ENCODE measurements at places on chromosomes 6 and 20.
A peak's percentile ranks its signal among the peaks of the same experiment; 100 is the strongest.

GRCh38 chr20:56420028-56420427 lies 8.0 kb downstream of the CASS4 start:
- no peak for DNase-seq

- DNase-seq = no peak
Observed at GRCh38 chr6:131136021-131136786, 937 bp downstream of the AKAP7 start.

DNA sequence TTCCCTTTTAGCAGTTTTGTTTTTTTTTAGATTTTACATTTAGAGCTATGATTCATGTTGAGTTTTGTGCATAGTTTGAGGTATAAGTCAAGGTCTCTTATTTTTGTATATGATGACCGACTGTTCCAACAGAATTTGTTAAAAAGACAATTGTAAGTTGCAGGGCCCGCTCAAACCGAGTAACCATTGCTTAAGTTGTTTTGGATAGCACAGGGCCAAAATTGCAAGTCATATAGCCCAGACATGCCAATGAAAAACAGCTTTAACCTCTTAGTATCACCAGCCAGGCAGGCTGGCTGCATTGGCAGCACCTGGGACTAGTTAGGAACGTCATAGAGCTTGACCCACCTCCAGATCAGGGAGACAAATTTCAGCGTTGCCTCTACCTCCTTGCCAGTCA lies 47.3 kb downstream of the PFDN4 start:
- DNase-seq = no peak

- DNase-seq = no peak
Observed at GRCh38 chr6:1619098-1619672, 9.5 kb downstream of the FOXC1 start.

- DNase-seq = no peak
Observed at GRCh38 chr6:22019857-22020256, 277.0 kb downstream of the PRL start.

- DNase-seq = no peak
Observed at GRCh38 chr6:106257195-106257594, 68.4 kb downstream of the ATG5 start.

DNA sequence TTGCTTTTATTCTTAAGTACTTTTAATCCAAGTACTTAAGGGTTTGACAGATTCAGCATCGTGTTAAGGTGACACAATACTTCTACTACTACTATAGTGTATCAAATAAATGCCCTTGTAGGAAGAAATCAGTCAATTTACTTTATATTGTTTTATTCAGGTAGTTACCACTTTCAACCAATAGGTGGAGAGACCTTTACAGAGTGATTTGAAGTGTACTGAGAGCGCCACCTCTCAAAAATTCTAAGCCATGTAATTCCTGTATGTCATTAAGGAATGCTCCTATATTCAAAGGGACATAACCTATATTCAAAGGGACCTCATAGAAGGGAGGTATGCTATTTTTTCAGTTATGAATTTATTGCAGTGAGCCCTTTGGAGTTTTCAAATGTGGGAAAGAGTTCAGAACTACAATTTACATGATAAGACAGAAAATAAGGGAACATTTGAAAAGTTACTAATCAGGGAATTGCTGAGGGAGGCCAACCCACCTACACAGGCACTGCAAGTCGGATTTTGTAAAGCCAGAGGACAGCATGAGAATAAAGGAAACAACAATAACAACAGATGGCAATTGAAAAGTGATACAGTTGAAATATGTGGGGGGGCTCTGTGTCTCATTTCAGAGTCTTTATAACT lies 955.6 kb downstream of the TBC1D32 start:
- peak; percentile 52 for DNase-seq

DNA sequence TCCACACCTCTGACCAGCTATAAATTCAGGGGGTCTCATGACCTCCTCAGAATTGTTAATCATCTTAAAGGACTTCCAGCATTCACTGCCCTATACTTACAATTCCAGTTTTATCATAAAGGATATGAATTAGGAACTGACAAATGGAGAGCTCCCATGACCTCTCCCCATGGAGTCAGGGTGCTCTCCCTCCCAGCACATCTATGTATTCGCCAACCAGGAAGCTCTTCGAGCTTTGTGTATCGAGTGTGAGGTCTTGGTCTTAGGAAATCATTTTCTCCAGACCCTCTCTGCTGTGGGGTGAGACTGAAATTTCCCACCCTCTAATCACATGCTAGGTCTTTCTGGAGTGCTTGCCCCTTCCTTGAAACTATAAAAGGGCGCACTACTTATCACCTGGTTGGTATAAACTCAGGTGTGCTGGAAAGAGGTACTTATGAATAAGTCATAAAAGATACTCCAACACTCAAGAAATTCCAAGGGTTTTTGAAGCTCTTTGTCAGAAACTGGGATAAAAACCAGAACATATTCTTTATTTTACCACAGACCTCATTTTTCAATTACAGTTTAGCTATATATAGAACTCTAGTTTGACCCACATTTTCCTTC lies 238.4 kb upstream of the OPRM1 start:
- DNase-seq = no peak

DNA sequence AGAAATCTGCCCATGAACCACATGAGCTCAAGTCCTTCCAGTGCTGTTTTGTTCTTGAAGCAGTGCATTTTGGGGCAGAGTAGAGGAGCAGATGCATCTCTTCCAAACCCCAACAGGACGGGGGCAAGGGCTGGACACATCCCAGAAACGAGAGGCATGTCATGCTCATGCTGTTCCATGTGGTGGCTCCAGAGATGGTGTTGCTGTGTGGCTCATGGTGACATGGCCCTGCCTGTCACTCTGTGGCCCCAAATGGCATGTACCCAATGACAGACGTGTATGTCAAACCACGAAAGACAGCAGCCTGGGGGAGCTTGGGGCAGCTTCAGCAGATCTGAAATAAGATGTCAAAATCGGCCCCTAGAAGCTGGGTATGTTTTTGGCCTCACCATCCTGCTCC lies 46.3 kb downstream of the NRN1 start:
- no peak for DNase-seq

DNA sequence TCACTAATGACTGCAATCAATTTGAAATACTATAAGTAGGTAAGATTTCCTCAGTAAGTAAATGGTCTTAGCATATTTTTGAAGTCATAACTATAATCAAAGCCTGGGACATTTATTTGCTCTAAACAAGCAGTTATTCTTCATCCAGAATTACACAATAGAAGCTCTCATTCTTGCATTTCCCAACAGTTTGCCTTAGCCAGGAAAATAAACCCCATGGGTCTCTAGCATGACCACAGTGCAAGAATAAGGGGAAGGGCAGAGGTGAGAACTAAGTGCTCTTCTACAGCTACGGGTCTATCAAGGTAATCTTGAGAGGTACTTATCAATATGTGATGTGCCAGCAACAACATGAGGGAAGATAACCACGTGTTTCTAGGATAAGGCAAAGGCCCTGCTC lies 14.1 kb upstream of the HLA-C start:
- DNase-seq = no peak

DNA sequence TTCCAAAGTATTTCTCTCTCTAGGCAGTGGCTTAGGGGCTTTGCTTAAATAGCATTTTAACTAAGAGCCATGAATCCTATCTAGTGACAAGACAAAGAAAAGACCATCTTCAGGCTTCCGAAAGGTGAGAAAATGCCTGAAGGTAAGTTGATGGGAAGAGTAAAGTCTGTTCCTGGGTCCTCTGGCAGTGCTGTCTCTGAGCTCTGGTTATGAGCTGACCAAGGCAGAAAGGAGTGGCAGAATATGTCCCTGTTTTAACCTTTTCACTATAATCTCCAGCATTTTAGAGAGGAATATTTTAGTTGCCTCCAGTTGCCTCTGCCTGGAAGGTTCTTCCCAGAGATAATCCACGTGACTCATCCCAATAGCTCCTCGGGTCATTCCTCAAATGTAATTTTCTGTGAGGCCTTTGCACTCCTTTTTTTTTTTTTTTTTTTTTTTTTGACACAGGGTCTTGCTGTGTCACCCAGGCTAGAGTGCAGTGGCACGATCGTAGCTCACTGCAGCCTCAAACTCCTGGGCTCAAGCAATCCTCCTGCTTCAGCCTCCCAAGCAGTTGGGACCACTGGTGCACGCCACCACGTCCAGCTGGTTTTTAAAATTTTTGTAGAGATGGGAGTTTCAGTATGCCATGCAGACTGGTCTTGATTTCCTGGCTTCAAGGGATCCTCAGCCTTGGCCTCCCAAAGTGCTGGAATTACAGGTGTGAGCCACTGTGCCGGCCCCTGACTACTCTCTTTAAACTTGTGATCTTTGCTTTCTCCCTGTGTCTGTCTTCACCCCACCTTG lies 3.7 kb upstream of the ARMH2 start:
- no peak for DNase-seq

- DNase-seq = no peak
Observed at GRCh38 chr20:61531553-61532345, 279.7 kb downstream of the CDH4 start.

DNA sequence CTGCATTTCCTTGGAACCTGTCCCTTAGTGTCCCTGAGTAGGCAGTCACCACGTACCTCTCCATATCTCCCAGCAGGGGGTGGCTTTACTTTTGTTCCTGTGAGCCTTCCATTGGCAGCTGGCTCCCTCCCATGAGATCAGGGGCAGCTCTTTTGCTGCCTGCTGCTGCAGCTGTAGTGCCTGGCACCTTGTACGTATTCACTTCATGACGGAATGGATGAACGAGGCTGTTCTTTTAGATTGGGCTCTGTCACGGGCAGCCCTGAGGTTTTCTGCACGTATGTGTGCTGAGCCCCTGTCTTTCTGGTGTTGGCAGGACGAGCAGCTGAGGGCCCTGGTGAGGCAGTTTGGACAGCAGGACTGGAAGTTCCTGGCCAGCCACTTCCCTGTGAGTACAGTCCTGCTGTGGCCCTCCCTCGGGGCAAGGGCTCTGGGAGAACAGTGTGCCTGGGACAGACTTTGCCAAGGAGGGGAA lies 14.6 kb downstream of the MYBL2 start:
- DNase-seq = no peak

DNA sequence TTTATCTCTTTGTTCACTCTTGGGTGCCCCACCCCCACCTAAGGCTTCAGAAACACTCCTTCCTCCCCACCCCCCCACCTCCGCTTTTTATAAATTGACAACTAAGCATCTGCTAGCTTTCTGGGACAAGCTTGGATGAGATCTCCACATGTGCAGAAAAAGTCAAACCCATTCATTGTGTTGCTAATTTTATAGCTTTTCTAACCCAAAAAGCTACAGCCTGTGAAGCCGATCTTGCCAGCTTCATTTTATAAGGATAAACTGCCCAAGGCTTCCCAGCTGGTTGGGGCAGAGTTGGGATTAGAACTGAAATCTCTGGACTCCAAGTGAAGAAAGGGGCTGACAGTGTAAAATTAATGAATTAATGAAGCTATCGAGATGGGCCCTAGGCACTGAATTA lies 24.1 kb downstream of the BPIFB4 start:
- DNase-seq = no peak

- no peak for DNase-seq
Observed at GRCh38 chr6:67353861-67354260, 1281.2 kb upstream of the ADGRB3 start.

- no peak for DNase-seq
Observed at GRCh38 chr6:163001330-163001729, 273.6 kb downstream of the PACRG start.

GRCh38 chr6:83707829-83708545 lies 914 bp downstream of the SNAP91 start:
- no peak for DNase-seq

- no peak for DNase-seq
Observed at GRCh38 chr6:56527934-56528333, 114.8 kb downstream of the DST start.

- DNase-seq = no peak
Observed at GRCh38 chr20:2052741-2053140, 48.9 kb upstream of the STK35 start.

DNA sequence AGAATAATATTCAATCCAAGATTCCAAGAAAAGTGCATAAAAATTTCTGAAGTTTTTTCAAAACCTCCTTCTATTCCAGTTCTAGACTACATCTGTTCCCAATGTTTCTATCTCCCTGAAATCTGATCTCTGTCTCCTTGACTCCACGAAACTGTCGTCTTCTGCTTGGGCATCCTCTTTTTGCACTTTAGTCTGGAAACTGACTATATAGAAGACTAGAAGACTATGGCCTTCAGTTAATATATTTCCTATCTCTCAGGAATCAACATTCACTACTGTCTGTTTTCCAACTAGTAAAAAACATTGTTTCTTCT lies 745.4 kb upstream of the ADGRB3 start:
- no peak for DNase-seq

- no peak for DNase-seq
Observed at GRCh38 chr20:17912916-17913315, 55.7 kb downstream of the SNX5 start.

- DNase-seq = no peak
Observed at GRCh38 chr6:80287607-80288006, 181.1 kb downstream of the BCKDHB start.

GRCh38 chr20:16349523-16350260 lies 223.6 kb downstream of the KIF16B start:
- no peak for DNase-seq

GRCh38 chr6:26441977-26442376 lies 1.7 kb downstream of the BTN3A3 start:
- DNase-seq = no peak

GRCh38 chr20:64130271-64130670 lies 22.9 kb upstream of the NPBWR2 start:
- DNase-seq = no peak

DNA sequence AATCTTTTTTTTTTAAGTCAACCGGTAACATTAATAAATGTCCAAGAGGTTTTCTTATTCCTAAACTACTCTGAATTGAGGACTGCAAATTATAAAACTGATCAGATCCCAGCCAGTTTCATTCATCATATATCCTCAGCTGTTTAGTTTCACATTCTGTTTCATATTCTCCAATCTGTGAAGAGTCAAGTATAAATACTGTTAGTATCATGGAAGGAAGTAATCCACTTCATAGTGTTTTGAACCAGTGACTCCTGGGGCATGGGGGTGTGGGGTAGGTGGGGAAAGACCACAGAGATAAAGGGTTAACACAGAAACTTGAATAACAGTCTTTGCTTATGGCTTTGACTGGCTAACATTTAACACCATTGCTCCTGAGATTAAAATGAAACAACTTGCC lies 69.9 kb downstream of the FYN start:
- no peak for DNase-seq

DNA sequence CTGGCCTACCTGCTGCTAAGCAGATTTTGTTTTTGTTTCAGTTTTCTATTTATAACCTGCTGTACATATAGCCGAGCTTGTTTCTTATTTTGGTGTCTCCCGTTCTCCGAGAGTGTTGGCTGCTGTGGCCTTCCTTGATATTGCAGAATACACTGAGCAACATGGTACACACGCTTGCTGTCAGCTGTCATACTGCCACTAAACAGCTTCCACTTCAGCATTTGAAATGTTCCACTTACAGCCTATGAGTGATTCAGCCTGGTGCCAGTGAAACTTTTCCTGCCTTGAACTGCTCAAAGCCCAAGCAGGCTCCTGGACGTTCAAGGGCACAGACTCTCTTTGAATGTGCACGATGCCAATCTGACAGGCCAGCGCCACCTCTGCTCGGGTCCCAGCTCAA lies 87.1 kb downstream of the PSMG4 start:
- DNase-seq = no peak

DNA sequence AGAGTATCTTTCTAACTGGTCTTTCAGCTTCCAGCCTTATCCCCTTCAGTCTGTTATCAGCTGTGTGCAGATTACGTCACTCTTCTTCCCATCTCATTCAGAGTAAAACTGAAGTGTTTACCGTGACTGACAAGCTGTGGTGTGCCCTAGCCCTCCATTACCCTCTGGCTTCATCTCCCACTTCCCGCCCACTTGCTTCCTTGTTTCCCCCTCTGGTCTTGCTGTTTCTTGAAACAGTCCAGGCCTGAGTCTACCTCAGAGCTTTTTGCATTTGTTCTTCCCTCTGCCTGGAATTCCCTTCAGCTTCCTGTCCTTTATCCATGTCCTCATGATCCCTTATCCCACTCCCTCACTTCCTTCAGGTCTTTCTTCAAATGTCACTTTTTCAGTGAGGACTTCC lies 66.9 kb downstream of the CARMIL1 start:
- DNase-seq = peak; percentile 3

All from SHP77 treated with DMSO at 0.1 percent for 48 hours (cell line).